ENCODE measurements at places on chromosomes 3 and 15. TPM values are rescaled to one million over a fixed set of nuclear protein-coding genes. Genes with fewer than 3 reads are reported as not detected.
A peak's percentile ranks its signal among the peaks of the same experiment; 100 is the strongest.

GRCh38 chr3:73213896-73214295, 152.4 kb downstream of the EBLN2 start:
- no peak for DNase-seq

- DNase-seq: no peak
Observed at GRCh38 chr3:30668051-30668609, 61.7 kb downstream of the TGFBR2 start.

CCDC39 gene
- 0.64 TPM for total RNA-seq

DNA sequence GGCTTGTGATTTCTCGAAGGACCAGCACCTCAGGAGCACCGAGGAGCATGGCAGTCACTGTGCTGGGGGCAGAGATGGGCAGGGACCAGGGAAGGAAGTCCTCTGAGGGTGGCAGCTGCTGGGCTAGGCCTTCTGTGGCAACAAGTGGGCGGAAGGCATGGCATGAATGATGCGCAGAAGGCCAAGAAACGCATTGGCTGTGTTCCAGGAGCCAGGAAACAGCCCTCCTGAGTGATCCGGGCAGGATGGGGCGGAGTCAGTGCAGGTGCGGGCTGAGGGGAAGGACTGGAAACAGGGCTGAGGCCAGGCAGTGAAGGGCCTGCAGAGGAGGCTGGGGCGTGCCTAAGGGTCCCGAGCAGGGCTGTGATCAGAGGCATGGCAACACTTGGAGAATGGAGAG, 23.6 kb downstream of the MRPS11 start:
- DNase-seq: no peak

DNA sequence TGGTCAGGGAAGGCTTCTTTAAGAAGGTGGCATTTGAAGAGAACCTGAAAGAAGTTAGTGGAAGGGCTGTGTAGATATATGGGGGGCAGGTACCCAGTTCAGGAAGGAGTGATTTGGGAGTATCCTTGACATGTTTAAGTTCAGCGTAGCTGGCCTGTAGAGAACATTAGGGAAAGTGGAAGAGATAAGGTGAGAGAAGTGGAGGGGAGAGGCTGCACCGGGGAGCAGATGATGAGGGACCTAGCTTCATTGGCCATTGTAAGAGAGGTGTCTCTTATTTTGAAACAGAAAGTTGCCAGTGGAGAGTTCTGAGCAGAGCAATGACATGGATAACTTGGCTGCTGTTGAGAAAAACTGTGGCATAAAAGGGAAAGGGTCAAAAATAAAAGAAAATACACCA, 44.6 kb upstream of the MME start:
- DNase-seq: no peak

- DNase-seq: peak; percentile 88
Observed at GRCh38 chr3:42119561-42120355, 28.6 kb downstream of the TRAK1 start.

- DNase-seq: no peak
Observed at GRCh38 chr3:48441940-48442339, 1.9 kb downstream of the TMA7 start.

GRCh38 chr15:48862705-48863104, 15.2 kb upstream of the EID1 start:
- no peak for DNase-seq

TUSC7 gene
- total RNA-seq: not detected

GRCh38 chr15:98724048-98724447, 75.7 kb downstream of the IGF1R start:
- no peak for DNase-seq

GRCh38 chr3:111662907-111663306, 67.8 kb upstream of the ZBED2 start:
- DNase-seq: no peak

GRCh38 chr3:37162501-37163245, 11.7 kb downstream of the LRRFIP2 start:
- DNase-seq: no peak

DNA sequence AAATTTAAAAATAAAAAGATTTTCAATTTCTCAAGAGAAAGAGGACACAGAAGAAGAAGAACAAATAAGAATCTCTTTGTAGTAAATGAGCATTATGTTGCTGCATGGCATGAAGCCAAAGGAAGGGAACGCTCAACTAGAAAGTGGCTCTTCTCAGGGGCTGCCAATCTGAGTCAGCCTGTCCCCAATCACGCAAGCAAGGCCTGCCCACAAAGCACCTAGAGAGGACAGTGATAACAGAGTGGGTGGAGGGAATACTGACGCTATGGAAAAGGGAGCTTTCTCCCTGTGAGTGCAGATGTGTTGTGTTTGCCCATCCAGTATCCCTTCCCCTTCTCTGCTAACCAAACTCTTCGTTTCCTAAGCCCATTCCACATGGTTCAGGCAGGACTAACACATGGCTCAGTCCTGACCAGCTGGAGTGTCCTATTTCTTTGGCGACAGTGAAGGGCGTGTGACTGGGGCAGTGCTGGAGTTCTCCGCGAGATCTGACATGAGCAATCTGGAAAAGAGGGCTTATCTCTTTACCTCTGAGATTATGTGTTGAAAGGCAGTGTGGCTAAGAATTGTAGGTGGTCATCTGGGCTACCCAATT, 14.2 kb downstream of the FBN1 start:
- DNase-seq: no peak

SMAD6 gene
- 32.2 TPM for total RNA-seq

GRCh38 chr3:54917174-54917573, 10.7 kb downstream of the LRTM1 start:
- DNase-seq: no peak

DNA sequence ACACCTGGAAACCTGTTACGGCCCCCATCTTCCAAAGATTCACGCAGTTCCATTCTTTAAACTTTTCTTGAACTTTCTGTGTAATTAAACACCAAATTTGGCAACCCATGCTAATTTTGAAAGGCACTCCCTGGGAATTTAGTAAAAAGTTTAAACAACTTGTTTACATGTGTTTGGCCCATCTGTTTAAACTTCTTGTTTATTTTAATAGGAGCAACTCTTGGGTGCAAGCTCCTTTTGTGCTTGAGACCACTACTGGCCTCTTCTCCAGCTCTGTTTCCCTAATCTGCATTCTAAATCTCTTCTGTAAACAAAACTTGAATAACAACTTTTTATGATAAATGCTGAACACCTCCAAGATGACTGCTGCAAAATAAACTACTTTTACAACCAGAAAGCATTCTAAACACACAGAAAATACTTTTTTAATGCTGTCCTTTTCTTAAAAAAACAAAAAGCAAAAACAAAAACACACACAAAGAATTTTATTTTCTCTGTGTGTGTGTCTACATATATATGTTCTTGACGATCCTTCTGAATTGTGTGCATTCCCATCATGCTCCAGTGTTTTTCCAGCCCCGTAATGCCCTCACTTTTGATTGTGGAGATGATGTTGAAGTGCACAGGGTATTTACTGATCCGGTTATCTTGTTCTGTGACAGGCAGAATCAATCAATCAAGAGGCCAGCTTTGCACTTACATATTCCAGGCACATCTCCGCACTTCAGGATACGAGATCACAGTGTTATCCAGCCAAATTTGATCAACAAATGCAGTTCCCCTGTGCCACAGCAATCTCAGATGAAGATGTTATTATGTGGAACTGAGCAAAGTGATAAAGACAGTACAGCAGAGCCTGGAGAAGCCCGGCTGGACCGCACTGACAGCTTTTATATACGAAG, 416.9 kb downstream of the FOXP1 start:
- no peak for DNase-seq

- no peak for DNase-seq
Observed at GRCh38 chr3:171755015-171755589, 55.2 kb downstream of the PLD1 start.

GRCh38 chr3:120353463-120353862, 4.3 kb upstream of the LRRC58 start:
- DNase-seq: no peak

DNA sequence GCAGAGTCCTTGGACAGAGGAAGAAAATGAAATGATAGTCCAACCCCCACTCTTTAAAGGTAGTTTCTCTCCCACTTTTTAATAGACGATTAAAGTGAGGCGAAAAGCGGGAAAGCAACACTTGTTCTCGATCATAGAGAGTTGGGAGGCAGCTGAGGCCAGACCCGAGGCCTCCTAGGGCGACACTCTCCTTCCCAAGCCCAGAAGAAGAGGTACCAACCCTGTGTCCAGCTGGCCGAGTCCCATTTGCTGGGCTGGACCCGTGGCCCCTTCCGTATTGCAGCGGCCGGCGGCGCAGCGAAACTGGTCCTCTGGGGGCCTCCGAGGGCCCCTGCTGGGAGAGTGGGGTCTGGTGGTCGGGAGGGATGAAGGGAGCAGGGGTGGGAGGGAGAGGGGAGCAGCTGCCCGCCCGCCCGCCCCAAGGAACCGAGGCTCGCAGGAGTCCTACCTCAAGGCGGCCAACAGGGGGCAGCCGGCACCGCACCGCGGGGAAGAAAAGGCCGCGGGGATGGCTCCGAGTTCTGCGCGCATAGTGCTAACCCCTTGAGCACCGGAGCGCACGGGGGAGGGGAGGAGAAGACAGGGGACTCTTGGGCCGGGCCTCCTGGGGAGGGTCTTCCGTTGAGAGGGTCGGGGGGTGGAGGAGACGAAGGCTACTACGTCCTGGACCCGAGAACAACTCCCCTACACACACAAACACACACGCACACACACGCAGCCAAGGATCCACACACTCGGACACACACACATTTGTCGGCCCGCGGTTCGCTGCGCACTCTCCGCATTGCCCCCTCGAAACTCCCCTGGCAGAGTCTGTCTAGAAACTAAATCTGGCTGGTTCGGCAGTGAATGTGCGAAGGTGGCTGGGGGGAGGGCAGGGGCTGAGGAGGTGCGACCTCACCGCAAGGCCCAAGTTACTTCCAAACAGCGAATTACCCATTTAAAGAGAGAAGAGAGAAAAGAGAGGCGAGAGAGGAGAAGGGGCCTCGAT, 2.0 kb downstream of the WNT5A start:
- DNase-seq: no peak

GASK1A gene
- total RNA-seq: 11.9 TPM

DNAJA4 gene
- total RNA-seq: 21.4 TPM

- DNase-seq: no peak
Observed at GRCh38 chr3:49158792-49159191, 7.3 kb downstream of the CCDC71 start.

RASL12 gene
- total RNA-seq: 4.7 TPM

- no peak for DNase-seq
Observed at GRCh38 chr3:13662238-13662847, 113.4 kb downstream of the FBLN2 start.

SRGAP3 gene
- total RNA-seq: 2.7 TPM

- no peak for DNase-seq
Observed at GRCh38 chr3:98343647-98344507, 9.8 kb upstream of the OR5K4 start.

DNA sequence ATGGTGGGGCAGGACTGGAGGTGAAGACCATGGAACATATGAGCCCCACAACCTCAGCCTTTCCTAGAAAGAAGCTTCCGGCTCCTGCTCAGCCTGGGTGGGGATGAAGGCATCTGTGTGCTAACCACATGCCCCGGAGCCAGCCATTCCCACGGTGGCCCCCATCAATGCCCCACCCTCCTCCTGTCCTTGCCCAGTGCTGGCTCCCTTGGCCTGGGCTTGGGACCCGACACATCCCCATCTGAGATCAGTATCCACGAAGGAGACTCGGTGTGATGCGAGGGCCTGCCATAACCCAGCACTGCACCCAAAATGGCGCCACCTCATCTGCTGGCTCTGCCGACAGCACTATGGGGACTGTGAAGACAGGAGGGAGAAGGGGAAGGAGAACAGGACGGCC, 16.5 kb upstream of the PLXND1 start:
- no peak for DNase-seq

- DNase-seq: no peak
Observed at GRCh38 chr15:90482124-90483011, 47.4 kb upstream of the CRTC3 start.

PP2D1 gene
- total RNA-seq: not detected

LRRC31 gene
- not detected for total RNA-seq

UBE2E2 gene
- total RNA-seq: 64.6 TPM

CCDC66 gene
- total RNA-seq: 23.2 TPM

DNA sequence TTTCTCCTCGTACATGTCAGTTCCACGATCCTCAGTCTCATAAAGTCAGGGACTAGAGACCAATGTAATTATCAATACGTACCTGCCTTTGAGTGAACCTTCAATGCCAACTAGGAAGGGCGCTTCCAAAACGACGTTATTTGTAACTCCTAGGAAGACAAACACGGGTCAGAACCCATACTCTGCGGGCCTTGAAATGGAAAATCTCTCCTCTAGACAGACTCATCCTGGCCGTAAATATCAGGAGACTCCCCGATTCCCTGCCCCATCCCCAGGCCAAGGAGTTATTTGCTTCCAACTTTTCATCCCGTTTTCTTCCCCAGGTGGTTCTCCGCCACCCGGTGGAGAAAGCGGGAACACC, 578 bp downstream of the OIP5 start:
- no peak for DNase-seq

DNA sequence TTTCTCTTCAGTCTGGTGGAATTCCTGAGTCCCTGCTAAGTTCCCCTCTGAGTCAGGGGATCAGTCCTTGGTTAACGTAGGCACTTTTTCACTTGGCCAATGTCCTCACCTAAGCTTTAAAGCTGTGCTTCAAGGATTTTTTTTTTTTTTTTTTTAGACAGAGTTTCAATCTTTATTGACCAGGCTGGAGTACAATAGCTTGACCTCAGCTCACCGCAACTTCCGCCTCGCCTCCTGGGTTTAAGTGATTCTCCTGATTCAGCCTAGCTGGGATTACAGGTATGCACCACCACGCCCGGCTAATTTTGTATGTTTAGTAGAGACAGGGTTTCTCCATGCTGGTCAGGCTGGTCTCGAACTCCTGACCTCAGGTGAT, 220.3 kb downstream of the STT3B start:
- no peak for DNase-seq

ACTC1 gene
- total RNA-seq: 0.55 TPM

GRCh38 chr3:101074518-101074917, 81.3 kb upstream of the ABI3BP start:
- DNase-seq: no peak

GRCh38 chr3:100047455-100048141, 66.7 kb downstream of the FILIP1L start:
- no peak for DNase-seq

GRCh38 chr15:39468828-39469227, 112.1 kb upstream of the THBS1 start:
- DNase-seq: no peak

- no peak for DNase-seq
Observed at GRCh38 chr3:103991461-103992115, 1375.1 kb upstream of the ALCAM start.

- DNase-seq: no peak
Observed at GRCh38 chr15:55775316-55775715, 32.4 kb upstream of the PRTG start.

- DNase-seq: no peak
Observed at GRCh38 chr15:32120577-32121383, 90.5 kb downstream of the CHRNA7 start.

DNA sequence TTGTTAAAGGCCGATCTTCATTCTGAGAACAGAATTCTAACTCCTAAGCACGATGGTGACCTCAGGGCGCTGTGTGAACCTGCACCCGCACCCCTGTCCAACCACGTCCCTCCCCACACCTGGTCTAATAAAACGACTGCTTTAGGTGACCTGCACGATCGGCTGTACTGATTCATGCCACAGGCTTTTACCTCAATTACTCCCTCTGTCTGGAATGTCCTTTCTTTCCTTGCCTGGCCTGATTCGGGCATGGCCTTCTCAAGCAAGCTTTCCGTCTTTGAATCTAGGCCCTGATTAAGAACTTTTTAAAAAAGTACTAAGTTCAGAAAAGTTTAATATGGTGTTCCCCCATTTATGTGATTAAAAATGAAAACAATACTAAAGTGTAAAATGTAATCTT, 842 bp upstream of the U2SURP start:
- DNase-seq: no peak
